ENCODE measurements at places on chromosomes 12 and 14.

DNA sequence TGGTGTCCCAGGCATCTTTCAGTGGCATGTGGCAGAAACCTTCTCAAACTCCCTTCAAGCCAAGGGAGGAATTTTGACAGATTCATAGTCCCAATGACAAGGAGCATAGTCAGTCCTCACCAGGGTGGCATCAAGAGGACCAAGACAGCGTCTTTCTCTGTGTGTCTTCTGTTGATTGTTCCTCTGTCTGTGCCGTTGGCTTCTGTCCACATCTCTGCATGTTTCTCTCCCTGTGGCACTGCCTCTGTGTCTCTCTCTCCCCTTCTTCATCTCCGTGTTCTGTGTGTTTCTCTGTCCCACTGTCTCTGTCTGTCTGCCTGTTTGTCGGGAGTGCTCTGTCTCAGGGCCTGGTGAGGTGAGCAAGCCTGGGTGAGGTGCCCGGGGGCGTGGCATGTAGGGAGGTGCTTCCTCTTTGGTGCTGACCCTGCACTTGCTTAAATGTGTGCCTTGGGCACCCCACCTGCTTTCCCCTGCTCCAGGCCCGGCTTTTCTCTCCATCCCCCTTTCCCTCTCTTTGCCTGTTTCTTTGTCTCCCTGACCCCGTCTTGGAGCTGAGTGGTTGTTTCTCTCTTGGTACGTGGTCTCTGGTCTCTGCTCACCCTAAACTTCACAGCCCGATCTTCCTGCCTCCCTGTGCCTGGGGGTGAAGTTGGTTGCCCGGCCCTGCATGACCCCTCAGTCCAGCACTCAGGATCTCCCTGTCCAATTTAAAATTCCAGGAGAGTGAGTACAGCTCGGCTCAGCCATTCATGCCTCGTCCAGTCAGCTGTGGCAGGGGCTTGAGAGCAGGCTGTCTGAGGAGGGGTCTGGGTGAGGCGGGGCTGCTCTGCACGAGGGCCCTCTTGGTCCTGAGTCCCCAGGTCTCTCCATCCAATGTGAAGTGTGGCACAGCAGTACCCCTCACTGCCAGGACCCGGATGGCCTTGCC is 28.5 kb downstream of the JDP2 start:
- DNase-seq = no peak

DNA sequence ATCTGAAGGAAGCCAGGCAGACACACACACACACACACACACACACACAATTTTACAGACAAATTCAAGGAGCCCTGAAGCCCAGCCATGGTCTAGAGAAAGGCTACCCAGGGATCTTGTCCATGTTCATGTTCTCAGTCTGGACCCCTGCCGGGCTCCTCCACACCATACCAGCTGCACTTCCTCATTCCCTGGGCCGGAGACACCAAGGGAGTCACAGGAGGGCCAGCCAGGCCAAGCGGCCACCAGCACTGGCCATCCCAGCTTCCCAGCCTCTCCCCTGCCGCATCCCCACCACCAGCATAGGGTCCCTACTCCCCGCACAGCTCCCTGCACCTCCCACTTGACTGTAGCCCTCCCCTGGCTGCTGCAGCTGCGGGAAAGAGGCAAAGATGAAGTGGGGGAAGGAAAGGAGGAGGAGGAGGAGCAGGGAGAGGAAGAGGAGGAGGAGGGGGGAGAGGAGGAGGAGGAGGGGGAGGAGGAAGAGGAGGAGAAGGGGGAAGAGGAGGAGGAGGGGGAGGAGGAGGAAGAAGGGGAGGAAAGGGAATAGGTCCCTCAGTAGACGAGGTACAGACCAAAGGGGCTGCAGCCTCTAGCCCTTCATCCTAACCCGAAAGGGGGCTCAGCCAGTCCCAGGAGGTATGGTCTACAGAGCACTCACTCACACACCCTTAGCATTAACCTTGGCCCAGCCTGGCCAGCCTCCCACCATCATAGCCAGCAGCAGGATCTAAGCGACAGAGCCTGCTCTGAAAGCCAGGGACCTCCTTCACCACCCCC is 293.2 kb downstream of the DPF3 start:
- no peak for DNase-seq

DNA sequence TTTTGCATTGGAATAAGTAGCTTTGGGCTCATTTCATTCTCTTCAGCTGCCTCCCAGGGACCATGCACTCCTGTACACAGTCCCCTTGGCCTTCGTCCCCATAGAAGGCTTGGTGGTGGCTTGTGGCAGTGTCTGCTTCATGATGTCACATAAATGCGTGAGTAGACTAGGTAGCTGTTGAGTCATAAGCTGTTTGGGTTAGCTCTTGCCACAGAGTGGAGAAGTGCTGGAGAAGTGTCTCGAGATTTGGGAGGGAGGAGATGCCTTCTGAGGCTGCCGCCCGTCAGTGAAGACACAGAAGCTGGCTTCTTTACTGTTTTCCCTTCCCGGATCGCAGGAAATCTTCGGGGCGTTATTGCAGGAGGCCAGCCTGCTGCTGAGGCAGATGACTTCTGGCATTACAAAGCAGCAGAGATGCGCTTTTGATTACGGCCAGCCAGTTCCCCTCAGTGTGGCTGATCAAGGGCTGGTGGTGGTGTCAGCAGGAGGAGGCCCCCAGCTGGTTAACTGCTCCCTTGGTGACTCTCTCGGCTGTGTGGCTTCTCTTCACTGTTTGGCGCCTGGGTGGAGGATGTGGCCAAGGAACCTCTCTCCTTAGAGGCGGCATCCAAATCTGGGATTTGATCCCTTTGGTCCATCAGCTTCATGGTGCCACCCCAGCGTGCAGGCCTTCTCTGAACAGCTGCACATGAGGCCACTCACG is 67.6 kb downstream of the AACS start:
- DNase-seq = peak; percentile 28

- DNase-seq = no peak
Observed at GRCh38 chr12:32612658-32613614, 66.2 kb upstream of the DNM1L start.

DNA sequence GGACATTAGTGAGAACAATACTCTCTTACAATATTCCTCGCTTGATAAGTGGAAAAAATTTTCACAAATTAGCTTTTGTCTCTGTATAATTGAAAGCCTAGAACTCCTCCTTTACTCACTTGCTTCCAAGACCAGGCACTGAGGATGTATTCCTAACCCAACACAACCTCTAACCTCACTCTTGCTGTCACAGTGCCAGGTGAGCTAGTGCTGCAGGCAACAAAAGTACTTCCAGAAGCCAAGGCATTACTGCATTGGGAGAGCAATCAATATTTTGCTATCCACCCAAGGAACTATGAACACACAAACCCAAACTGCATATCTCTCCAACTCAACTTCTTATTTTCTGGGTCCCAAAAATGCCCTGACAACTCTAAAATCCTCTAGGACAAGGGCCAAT is 1081.0 kb downstream of the VRK1 start:
- no peak for DNase-seq

- DNase-seq = no peak
Observed at GRCh38 chr12:102865821-102866615, 51.0 kb downstream of the PAH start.

DNA sequence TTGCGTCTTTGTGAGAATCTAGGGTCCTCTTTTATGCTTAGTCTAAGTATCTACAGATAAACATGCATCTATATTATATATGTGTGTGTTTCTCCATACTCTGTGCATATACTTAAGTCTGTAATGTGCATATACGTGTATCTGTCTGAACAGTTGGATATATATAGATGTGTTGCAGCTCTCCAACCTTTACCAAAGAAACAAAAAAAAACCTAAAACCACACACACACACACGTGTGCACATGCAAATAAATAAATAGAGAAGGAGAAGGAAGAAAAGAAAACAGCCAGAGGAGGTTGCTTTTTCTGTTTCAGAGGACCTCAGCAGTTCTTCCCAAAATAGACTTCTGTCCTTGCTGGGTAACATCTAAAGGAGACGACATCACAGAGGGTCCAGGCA is 244.9 kb downstream of the CACNA1C start:
- DNase-seq = no peak

DNA sequence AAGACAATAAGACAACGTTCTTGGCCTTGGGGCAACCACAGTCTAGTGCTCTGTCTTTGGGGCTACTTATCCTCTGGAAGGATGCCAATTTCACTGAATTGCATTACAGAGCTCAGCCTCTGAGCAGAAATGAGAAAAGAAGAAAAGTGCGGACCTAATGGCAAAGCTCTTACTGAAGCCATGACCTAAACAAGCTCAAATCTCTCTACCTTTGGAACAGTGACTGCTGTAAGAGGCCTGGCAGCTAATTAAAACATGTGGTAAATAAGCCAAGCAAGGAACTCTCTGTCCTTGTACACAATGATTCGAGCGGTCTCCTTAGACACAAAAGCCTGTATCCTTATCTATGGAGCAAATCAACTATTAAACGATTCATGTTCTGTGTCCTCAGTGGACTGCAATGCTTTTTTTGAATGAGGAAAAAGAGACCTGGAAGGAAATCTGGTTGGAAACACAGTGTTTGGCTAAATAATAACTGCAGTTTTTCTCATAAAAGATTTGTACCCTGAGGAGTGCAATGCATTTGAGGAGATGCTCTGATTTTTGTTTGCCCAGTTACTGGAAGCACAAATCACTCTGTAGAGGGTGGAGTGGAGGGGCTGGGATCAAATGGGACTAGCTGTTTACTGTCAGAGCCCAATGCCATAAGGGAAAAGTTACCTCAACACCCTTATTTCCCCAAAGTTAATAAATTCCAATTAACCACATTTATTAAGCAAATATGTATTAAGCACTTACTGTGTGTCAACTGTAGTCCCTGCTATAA is 113.9 kb downstream of the NDUFA12 start:
- DNase-seq = no peak

DNA sequence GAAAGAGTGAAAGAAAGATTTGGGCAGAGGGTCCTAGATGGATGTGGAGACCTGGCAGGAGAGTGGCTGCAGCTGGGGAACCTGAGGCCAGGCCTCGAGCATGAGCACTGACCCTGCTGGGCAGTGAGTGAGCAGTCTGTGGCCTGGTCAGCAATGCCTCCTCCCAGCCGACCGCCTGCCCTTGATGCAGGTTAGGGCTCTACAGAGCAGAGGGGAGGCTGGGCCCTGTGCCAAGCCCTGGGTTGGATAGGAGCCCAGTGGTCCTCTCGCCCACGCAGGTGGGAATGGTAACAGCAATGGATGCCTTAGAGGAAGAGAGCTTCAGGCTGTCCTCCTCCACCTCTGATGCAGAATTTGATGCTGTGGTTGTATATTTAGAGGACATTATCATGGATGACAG is 59.8 kb downstream of the RAB35 start:
- no peak for DNase-seq

DNA sequence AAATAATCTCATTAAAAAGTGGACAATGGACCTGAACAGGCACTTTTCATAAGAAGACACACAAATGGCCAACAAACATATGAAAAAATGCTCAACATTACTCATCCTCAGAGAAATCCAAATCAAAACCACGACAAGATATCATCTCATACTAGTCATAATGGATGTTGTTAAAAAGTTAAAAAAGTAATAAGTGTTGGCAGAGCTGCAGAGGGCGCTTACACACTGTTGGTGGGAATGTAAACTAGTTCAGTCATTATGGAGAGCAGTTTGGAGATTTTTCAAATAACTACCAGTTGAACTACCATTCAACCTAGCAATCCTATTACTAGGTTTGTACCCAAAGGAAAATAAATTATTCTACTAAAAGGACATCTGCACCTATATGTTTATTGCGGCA is 47.2 kb downstream of the FOXG1 start:
- DNase-seq = peak; percentile 1

- DNase-seq = no peak
Observed at GRCh38 chr12:67515679-67516340, 132.7 kb upstream of the DYRK2 start.

GRCh38 chr12:6322969-6323339 is 12.5 kb downstream of the PLEKHG6 start:
- no peak for DNase-seq

- DNase-seq = no peak
Observed at GRCh38 chr12:112928978-112929377, 9.3 kb upstream of the OAS3 start.

DNA sequence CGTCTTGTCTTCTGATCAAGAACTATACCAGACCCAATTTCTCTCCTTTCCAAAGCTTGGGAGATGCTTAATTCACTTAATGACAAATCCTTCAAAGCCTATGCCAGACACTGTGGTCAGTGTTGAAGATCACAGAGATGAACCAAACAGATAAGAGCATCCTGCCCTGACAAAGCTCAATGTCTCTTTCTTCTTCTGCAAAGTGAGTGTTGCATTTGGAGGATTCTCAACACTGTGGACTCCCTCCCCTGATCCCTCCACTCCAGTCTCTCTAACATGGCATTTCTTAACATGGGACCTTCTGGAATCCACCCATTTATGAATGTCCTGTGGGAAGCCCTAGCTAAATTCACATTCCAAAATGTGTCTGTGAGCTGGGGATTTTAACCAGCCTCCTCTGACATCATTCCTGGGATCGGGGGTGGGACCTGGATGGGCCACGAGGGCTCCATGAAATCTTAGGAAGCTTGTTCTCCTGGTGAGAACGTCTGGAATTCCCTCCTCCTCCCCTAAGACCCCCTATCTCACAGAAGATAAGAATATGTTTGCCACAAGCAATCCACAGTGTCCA is 20.3 kb downstream of the SYNE3 start:
- DNase-seq = no peak

- no peak for DNase-seq
Observed at GRCh38 chr14:20797164-20797563, 5.5 kb downstream of the RNASE1 start.

DNA sequence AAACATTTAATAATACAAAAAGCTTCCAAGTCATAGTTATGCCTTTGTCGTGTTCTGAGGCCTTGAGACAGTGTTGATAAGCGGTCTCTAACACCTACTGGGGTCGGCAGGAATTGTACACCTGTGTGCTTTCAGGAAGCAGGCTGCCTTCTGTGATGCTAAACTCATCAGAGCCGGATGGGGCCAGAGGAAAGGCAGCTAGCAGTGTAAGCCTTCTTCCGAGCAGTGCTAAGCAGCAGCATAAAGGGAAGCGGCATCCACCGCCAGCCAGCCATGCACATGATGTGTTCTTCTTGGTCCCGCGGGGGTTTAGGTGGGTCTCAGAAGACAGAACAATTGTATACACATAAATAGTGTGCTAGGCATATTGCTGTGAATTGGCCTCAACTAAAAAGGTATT is 159.3 kb downstream of the SLC15A4 start:
- no peak for DNase-seq

DNA sequence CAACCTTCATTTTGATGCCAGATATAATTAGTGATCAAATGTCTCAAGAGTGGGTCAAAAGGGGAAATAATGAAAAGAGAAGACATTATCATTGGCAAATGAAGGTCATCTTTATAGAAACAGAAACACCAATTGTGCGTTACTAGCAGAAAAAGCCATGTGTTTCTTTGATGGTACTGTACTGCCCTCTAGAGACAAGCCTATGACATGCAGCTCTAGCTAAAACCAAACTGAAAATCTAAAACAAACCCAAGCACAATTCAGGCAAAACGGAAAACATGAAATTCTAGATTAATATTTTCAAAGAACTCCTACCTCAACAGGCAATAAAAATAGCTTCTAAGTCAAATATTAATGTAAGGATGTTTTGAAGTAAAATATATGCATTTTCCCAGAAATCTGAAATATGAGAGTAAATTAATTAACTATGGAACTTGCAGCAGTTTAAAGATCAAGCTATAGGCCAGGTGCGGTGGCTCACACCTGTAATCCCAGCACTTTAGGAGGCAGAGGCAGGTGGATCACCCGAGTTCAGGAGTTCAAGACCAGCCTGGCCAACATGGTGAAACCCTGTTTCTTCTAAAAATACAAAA is 115.4 kb downstream of the KLHL28 start:
- DNase-seq = peak; percentile 35

GRCh38 chr14:92630367-92630766 is 116.8 kb downstream of the RIN3 start:
- no peak for DNase-seq

GRCh38 chr12:69620921-69621320 is 10.2 kb upstream of the LRRC10 start:
- DNase-seq = no peak

Data from fibroblast of skin of right biceps (primary cell).